ENCODE measurements at places on chromosomes 12 and 14. TPM values are rescaled to one million over a fixed set of nuclear protein-coding genes. Genes with fewer than 3 reads are reported as not detected.

DNA sequence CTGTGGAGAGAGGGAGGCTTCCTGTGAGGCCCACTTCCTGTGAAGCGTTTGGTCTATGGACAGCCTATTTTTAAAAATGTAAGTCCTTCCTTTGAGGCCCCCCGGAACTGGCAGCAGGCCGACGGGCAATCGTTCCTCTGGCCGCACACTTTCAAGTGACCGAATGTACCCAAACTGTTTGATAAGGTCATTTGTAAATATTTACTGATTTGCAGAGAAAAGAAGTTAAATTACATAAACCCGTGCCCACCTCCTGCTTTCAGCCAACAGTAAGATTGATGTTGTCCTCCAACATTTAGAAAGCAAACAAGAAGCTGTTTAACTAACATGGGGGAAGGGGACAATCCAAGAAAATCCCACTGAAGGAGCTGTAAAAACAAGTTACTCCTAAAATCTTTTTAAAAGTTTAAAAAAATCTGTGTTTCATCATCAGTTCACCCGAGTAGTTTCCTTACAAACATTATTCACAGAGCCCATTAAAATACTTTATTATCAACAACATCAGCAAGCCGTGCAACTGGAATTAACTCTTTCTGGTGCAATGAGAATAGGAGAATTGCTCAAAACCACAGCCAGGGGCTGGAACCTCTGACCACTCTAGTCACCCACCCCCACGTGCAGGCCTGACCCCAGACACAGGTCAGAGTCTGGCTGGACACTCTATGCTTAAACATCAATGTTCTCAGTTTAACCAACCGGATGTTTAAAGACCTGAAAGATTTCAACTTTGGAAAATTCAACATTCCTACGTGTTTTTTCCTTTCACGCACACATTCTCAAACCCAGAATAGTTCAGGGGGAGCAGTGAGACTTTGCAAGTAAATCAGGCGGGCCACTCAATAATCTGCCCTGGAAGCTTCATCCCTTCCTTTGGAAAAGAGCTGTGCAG, 65.3 kb downstream of the FOXN3 start:
- DNase-seq = peak; percentile 82

The GLIPR1L1 gene
- total RNA-seq = not detected

- no peak for DNase-seq
Observed at GRCh38 chr12:110776410-110776809, 33.7 kb upstream of the PPP1CC start.

GRCh38 chr12:83843541-83843940, 1069.1 kb downstream of the SLC6A15 start:
- DNase-seq = no peak

GRCh38 chr12:3977621-3978020, 104.4 kb upstream of the PARP11 start:
- DNase-seq = no peak

GRCh38 chr12:128643155-128643554, 180.6 kb downstream of the SLC15A4 start:
- DNase-seq = no peak

DNA sequence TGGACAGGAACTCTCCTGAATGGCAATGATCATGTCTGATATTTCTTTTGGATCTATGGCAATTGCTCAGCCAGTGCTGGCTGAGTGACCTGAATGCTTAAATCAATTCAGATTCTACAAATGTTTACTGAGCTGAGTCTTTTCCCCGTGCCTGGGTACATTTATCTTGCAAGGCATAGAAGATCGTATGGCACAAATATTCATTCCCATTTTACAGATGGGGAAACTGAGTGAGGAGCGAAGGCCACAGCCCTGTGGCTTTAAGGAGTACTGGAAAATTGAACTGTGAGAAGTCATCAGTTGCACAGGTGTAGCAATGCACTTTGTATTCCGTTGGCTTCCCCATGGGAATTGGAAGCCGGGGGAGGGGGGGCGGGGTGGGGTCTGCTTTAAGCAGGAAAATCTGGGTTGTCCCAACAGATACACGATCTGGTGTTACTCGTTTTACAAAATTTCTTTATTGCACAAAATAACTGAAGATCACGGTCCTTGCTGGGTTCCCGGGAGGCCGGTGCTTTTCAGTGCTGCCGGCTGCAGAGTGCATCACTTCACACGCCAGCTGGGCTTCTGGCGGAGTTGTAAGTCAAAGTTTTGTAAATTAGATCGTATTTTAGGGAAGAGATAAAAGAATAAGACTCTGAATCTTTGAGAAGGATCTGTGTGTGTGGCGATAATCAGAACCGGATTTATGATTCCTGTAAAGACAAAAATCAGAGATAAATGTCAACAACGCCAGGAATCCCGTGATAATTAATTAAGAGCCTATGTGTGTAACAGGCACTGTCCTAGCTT, 75.0 kb upstream of the MAP1LC3B2 start:
- no peak for DNase-seq

The PMCH gene
- not detected for total RNA-seq

- no peak for DNase-seq
Observed at GRCh38 chr14:20624495-20625070, 16.9 kb downstream of the OR6S1 start.

- no peak for DNase-seq
Observed at GRCh38 chr14:32379447-32379846, 50.3 kb downstream of the AKAP6 start.

The CEP290 gene
- total RNA-seq = 2.8 TPM

- no peak for DNase-seq
Observed at GRCh38 chr12:123996581-123996980, 23.6 kb downstream of the ZNF664 start.

The TSPAN19 gene
- total RNA-seq = 0.13 TPM

The MYBPC1 gene
- not detected for total RNA-seq

The CAPRIN2 gene
- total RNA-seq = 7.3 TPM

GRCh38 chr14:105022276-105022670, 1.4 kb upstream of the CDCA4 start:
- no peak for DNase-seq

DNA sequence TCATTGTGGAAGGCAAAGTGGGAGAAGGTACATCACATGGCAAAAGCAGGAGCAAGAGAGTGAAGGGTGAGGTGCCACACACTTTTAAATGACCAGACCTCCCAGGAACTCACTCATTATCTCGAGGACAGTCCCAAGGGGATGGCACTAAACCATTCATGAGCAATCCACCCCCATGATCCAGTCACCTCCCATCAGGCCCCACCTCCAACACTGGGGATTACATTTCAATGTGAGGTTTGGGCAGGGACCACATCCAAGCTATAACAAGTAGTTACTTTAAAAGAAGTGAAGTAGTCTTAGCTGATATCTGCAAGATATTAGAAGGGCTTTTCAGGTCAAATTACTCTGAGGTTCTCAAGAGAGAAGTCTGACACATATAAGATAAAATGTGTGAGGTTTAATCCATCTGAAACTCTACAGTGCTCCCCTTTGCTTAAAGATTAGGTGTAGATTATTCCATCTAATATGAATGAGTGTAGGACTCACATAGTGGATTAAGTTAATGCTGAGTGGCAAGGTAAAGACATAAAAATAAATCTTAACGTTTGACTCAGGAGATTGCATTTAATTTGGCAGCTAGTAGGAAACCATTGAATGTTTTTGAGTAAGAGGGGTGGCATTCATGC, 130.8 kb downstream of the TMX1 start:
- no peak for DNase-seq

DNA sequence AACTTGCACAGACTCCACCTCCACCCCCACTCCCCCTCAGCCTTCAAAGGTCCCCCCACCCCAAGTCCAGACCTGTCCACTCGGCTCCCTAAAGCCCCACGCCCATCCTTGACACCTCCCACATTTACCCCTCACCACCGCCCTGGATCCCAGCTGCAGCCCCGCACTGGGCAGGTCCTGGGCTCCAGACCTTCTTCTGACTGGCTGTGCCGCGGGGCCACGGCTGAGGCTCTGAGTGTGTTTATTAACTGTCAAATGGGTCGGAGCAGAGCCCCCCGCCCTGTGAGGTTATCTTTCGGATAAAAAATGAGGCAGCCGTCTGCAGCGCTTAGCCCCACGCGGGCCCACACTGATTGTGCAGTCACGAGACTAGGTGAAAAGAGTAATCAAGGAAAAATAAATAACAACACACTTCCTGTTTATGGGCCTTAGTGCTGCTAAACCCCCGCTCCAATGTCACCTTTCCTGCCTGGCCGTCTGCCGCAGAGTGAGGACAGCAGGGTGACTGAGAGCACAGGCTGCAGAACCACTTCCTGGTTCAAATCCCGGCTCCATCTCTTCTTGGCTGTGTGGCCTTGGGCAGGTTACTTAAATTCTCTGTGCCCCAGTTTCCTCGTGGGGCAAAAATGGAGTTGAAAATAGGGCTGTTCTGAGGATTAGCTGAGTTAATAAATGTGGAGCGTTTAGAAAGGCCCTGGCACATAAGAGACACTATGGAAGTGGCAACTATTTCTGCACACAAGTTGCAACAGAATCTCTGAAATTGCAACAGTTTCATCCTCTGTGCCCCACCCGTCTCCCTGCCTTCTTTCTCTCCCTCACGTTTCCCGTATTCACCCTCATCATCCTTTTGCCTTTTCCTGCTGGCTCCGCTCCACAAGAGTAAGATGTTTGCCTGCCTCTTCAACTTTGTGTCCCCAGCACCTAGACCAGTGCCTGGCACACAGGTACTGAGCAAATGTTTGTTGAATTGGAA, 9.4 kb downstream of the SETD1B start:
- no peak for DNase-seq

The ADAMTS20 gene
- not detected for total RNA-seq

- no peak for DNase-seq
Observed at GRCh38 chr12:503111-503761, 43.5 kb downstream of the B4GALNT3 start.

DNA sequence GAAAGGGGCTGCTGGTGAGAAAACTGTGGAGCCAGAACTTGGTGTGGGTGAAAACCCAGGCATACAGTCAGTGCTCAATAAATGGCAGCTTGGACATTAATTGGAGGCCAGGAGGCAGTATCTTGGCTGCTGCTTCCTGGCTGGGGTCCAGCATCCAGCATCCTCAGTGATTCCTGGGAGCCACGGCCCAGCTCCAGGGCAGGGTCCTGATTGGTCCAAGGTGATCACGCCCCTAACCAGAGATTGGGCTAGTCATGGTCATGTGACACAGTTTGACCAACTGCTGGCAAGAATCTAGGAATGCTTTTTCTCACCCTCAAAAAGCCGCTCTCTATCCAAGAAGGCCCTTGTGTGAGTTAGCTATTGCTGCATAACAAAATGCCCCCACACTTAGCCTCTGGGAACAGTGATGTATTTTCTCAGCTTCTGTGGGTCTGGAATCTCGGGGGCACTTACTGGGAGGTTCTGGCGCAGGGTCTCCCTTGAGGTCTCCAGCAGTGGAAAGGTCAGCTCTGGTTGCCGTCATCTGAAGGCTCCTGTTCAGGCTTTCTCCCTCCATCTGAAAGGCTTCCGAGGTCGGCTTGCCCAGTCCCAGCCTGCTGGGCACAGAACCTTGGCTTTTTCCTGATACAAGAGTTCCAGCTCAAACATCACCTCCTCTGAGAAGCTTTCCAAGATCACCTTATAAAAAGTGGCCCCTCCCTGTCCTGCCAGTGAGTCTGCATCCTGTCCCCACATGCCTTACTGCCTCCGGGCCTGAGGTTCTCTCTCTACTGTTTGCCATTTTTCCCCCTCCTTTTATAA, 119.2 kb upstream of the NCOR2 start:
- DNase-seq = no peak

The OR4E2 gene
- not detected for total RNA-seq

The A2M gene
- 24.3 TPM for total RNA-seq

The NRIP2 gene
- total RNA-seq = not detected

- no peak for DNase-seq
Observed at GRCh38 chr12:18422871-18423270, 161.6 kb downstream of the PIK3C2G start.

DNA sequence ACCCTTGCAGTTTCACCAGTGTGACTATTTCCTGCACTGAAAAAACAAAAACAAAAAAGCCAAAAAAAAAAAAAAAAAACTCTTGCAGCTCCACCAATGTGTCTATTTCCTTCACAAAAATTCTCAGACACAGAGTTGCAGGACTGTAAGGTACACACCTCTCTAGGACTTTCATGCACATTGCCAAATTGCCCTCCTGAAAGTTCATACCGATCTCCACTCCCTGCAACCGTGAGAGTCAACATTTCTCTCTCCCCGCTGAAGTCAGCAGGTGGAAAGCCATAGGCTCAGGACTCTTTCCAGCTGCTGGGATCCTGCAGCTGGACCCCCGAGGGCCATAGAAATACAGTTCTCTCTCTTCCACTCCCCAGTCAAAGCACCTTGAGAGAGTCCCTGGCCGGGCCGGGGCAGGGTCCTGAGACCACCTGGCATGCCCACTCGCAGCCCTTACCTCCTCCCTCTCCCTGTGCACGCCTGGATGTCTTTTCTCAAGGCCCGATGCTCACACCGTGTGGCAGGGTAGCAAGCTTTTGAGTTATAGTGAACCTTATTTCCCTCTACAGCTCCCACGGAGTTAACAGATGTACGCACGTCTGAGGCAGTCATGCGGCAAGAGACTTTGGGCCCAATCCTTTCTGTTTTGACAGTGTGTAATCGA, 23.6 kb downstream of the MMAB start:
- no peak for DNase-seq

The SLCO1B1 gene
- total RNA-seq = not detected

The TMTC1 gene
- 6.3 TPM for total RNA-seq

DNA sequence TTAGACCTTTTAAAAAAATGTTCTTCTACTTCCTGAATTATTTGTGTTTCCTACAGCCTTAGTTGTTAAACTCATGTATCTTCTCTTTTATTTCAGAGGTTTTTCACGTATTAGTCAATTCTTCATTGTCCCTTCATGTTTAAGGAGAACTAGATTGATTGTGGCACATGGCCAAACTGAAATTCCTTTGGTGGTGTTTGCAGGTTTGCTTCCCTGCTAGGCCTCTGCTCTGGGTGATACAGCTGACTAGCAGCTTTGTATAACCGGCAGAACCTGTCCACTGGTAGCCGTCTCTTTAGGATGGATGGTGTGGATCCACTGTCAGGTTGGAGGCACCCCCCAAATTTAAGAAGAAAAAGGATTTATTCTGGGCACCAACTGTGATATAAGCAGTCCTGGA, 262.1 kb downstream of the FBXL14 start:
- no peak for DNase-seq

GRCh38 chr14:51546603-51547258, 105.0 kb upstream of the FRMD6 start:
- DNase-seq = no peak

The PLEK2 gene
- 0.51 TPM for total RNA-seq

GRCh38 chr12:806200-806791, 53.9 kb downstream of the WNK1 start:
- peak; percentile 12 for DNase-seq

DNA sequence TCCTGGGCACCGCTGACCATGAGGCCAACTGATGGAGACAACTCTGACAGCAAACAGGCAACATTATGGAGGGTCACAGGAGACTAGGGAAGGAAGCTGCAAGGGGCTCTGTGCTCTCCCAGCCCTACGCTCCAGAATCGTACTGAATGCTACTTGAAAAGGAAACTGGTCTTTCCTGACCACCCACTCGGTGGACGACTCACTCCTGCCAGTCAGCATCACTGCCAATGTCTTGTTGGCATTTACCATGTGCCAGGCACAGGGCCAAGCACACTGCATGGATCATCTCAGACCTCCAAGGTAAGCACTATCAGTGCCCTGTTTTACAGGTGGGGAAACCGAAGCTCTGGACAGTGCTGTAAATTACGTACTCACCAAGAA, 38.0 kb downstream of the CCDC85C start:
- peak; percentile 27 for DNase-seq

The RD3L gene
- total RNA-seq = not detected
